Omental fat pad (tissue), 4 donors: ENCODE measurements at places on chromosomes 2 and 18. TPM values are rescaled to one million over a fixed set of nuclear protein-coding genes. Genes with fewer than 3 reads are reported as not detected.

Gene SLC9A4
- total RNA-seq: not detected

- no peak for DNase-seq
Observed at GRCh38 chr2:47237375-47238334, 82.5 kb upstream of the STPG4 start.

DNA sequence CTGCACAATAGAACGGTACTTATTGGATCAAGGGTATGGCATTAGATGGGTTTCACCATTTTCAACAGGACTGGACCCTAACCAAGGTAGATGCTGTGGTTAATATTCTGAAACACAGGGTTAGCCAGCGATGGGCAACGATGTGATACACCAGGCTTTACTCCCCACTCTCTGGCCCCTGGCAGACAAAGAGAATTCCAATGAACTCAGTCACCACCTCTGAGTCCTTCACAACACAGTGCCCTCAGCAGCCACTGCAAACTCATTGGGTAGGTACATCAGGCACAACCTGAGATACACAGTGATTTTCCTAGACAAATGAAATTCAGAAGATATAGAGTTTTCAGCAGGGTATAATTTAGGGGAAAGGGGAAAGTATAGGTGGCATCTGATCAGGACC, 634.5 kb downstream of the ZEB2 start:
- DNase-seq: no peak

Gene ALKAL2
- total RNA-seq: 18.0 TPM

GRCh38 chr2:12484536-12485115, 232.1 kb upstream of the TRIB2 start:
- no peak for DNase-seq
